ENCODE measurements at places on chromosomes 3 and 15.

DNA sequence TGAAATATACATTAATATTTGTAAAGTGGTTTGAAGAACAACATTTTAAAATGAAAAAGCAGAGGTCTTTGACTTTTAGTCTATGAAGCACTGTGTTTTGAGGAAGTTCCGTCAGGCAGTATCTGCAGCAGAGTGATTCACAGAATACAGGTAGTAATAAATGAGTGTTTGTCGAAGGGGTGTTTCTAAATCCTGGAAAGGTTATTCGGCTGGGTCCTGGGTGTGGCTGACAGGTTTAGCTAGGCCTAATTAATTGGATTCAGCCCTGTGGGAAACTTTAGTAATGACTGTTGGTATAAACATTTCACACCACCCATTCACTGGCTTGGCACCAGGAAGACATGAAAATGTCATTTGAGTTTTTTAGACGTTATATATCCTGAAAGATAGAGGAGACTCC is 51.3 kb downstream of the TIPARP start:
- no peak for DNase-seq

GRCh38 chr3:173711619-173712018 is 314.1 kb downstream of the NLGN1 start:
- DNase-seq = no peak

GRCh38 chr3:163879172-163879571 is 1199.1 kb downstream of the SI start:
- no peak for DNase-seq

GRCh38 chr3:67540198-67540894 is 114.1 kb downstream of the SUCLG2 start:
- DNase-seq = no peak

GRCh38 chr15:66063147-66063546 is 190.4 kb downstream of the MEGF11 start:
- no peak for DNase-seq

GRCh38 chr15:81947548-81947947 is 98.3 kb downstream of the MEX3B start:
- no peak for DNase-seq

DNA sequence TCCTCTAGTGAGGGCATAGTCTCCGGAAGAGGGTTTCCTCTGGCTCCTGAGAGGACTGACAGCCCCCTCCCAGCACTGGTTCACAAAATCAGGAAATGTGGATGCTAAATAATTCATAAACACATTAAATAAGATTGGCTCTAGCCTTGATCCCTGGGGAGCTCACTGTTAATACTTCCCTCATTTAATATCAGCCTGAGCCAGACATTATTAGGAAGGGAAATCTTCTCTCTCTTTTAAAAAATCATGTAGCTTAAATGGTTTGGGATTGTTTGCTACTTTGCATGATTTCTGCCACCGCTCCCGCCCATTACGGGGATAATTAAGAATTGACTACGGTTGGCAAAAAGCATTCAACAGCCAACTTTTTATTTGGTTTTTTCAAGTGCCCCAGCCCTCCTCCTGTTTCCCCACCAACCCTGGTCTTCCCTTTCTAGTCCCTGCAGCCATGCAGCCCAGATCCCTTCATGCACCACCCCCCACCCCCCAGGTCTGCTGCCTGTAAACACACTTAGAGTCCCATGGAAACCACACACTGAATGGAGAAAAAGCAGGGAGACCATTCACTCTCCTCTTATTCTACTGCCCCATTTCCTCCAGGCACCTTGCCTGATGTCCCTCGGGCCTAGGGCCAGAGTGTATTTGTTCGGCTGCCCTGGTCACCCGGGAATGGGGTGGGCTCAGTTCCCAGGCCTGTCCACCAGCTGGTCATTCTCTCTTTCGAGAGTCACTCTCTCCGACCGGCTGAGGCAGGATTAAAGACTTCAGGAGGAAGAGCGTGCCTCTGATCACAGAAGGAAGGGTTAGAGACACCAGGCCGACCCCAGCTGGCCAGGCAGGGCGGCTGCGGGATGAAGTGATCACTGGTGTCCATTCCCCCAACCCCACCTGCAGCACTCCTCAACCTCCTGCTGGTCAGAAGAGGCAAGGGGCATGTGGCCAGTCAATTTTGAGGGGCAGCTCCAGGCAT is 45.1 kb downstream of the SEMA5B start:
- DNase-seq = no peak

DNA sequence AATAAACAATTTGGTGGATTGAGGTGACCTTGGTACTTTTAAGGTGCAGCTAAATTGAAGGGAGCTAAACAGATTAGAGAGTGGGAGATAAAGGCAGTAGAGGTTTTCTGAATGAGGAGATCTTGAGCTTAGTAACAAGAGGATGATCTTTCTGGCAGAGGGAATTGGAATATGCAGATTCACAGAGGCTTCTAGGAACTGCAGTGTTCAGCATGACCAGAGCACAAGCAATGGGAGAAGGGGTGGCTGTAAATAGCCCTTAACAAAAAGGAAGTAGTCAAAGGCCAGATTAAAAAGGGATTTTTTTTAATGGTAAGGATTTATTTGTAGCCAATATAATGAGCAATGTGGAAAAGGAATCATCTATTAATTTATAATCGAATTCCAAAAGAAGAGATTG is 5.7 kb upstream of the BNIP2 start:
- DNase-seq = no peak

- no peak for DNase-seq
Measured at GRCh38 chr3:151753846-151754245, 20.1 kb downstream of the AADACL2 start.

- no peak for DNase-seq
Measured at GRCh38 chr3:20007960-20008359, 4.1 kb downstream of the PP2D1 start.

GRCh38 chr3:13519006-13519791 is 29.7 kb upstream of the FBLN2 start:
- DNase-seq = no peak

GRCh38 chr15:25541228-25541627 is 102.4 kb upstream of the UBE3A start:
- no peak for DNase-seq

GRCh38 chr15:76517910-76518309 is 181.3 kb downstream of the ISL2 start:
- DNase-seq = no peak

DNA sequence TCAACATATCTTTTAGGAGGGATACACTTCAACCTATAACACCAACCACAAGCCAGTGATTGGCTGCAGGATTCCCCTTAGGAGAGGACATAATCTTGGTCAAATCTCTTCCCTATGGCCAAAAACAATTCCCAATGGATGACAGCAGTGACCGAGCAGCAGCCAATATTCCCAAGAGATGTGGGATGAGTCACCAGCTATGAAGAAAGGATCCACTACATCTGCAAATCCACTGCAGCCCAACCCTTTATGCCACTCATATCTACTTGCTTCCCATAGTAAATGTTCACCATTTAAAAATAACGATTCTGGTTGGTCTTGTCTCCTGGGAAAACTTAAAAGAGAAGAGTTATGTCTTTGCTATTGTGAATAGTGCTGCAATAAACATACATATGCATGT is 4.5 kb upstream of the IQCF5 start:
- no peak for DNase-seq

GRCh38 chr3:30620402-30621360 is 14.3 kb downstream of the TGFBR2 start:
- DNase-seq = no peak

- DNase-seq = no peak
Measured at GRCh38 chr3:134066158-134066541, 36.4 kb upstream of the SLCO2A1 start.

DNA sequence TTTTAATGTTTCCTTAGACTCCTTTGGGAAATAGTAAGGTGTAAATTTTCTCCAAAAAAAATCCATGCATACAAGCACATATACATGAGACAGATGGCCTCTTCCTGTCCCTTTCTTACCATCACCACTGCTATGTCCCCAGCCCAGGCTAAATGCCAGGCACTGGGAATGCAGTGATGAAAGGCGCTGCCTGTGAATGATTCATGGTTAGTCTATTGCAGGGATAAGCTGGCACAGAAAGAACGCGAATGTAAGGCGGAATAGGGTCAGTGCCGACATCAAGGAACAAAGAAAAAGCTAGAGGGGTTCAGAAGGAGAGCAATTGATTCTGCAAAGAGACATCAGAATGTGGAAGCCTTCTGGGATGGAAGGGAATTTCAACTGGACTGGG is 36.2 kb upstream of the CFAP161 start:
- no peak for DNase-seq

DNA sequence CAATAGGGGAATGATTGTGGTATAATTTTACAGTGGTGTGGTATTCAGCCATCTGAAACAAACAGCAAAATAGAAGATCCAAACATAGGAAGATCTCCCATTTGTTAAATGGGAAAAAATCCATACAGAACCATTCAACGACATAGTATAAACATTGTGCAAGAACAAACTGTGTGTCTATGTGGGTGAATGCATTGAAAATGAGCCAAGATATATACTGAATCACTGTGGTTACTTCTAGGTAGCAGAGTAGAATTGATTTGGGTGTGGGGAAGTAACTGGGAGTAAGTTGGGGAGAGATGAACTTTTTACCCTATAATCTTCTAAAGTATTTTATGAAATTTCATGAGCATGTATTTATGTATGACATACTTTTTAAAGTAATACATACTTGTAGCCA is 123.1 kb upstream of the UMPS start:
- DNase-seq = no peak

DNA sequence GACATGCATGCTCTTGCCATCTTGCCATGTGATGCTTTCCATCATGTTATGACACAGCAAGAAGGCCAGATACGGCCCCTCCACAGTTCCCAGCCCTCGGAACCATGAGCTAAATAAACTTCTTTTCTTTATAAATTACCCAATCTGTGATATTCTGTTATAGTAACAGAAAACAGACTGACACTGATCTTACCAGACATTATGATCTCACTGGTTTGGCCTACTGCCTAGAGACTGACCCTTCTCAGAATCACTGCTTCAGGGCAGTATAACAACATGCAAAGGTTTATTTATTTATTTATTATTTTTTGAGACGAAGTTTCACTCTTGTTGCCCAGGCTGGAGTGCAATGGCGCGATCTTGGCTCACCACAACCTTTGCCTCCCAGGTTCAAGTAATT is 14.0 kb downstream of the ZNF619 start:
- no peak for DNase-seq

DNA sequence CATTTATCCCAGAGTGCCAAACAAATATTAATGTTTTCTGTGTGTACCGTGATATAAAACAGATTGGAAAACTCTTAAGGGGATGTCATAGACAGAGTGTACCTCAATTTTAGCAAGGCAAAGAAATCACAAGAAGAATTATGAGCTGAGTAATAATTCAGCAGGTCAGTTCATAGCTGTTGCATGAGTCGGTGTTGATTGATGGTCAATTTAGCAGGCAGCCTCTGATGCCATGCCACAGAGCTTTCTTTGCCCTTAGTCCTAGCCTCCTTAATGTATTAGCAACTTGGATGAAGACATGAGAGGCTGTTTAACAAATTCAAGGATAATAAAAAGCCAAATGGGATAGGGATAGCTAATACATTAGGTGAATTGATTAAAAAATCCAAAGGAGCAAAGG is 6.8 kb downstream of the SLC35A5 start:
- DNase-seq = no peak

DNA sequence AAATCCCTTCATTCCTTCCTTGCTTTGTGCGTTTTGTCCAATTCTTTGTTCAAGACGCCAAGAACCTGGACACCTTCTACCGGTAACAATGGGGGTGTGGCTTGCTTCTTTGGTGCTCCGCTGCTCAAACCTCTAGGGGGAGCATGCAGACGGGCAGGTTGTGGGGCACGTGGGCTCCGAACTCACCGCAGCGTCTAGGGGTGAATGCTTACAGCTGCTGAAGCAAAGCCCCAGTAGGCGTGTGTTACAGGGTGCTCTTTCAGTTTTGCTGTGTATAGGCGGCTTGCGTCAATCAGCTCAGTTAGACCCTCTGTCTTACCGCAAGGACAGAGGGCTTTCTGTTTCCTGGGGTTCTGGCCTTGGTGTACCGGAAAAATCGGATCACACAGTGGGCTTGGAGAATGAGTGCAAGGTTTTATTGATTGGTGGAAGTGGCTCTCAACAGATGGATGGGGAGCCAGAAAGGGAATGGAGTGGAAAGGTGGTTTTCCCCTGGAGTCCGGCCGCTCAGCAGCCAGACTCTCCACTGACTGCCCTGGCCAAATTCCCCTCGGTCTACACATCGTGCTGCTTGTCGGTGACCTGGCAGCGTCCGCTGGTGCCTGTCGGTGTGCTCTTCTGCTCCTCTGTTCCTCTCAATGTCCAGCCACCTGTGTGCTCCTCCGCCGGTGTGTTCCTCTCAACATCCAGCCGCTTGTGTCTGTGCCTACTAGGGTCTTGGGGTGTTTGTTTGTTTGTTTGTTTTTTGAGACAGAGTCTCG is 1.2 kb upstream of the LRRC34 start:
- peak; percentile 64 for DNase-seq

GRCh38 chr15:69479971-69480370 is 27.4 kb downstream of the RPLP1 start:
- DNase-seq = no peak

DNA sequence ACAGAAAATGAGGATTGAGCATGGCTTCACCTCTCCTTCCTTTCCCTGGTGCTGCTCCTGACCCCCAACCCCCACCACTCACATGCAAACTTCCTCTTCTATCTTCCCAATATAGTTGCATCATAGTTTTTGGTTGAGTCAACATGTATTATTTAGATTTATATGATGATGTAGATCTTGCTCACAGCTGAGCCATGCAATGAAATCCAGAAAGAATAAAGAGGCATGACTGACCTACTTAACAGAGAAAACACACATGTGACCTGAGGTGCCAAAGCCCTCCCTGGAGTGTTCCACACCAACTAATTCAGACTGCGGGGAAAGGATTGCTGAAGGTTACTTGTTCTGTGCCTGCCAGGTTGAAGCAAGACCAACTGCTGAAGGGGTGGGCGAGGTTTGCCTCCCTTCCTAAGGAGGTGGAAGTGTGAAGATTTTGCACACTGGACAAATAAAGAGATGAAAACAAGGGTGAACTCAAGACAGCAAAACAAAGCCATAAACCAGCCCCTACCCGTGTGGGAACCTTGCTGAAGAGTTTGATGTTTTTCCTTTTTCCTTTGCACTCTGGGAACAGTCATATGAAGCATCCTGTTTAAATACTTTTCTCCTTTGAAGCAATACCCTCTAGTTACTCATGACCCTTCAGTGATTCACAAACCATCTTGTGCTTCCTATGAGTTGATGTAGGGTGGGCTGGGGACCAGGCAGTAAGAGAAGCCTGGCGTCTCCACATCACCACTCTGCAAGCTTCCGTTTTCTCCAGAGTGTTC is 155.2 kb upstream of the UBE2E1 start:
- DNase-seq = no peak

Data from activated CD4-positive, alpha-beta T cell treated with anti-CD3 and anti-CD28 coated beads, Interleukin-2, amount 50 U/mL, for 1 hour (primary cell).